ENCODE measurements at places on chromosomes 4 and X.
A peak's percentile ranks its signal among the peaks of the same experiment; 100 is the strongest.

DNA sequence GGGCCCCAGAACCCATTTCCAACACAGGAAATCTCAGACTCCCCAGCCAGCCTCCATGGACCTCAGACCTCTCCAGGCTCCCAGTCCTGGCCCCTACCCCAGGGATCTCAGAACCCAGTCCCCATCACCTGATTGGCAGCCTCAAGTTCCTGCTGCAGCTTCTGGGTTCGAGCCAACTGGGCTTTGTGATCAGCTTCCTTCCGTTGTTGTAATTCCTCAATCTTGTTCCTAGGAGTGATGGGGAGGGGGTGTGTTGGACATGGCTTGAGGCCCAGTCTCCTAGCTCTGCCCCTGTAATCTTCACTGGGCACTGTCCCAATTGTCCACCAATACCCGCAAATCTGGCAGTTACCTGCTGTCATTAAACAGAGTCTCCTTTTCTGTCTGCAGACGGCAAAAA, 12.6 kb downstream of the GRIPAP1 start:
- DNase-seq, result no peak

DNA sequence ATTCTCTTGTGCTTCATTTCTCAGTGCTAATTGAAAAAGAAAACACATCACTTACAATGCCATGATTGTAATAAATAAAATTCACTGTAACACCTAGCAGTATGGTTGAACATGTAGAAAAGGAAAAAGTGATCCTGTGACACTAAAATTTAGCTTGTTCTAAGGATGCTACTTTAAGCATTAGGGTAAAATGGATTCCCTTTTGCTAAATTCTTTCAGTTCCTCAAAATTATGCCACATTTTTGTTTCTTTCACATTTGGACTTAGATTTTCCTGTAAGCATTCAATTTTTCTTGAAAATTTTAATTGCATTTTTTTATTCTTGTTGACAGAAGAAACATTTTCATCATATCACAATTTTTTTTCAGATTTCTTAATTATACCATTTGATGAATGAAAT, 19.4 kb downstream of the TET2 start:
- no peak for DNase-seq

- no peak for DNase-seq
Observed at GRCh38 chr4:97987019-97987648, 156.1 kb downstream of the STPG2 start.

- no peak for DNase-seq
Observed at GRCh38 chr4:13193662-13194061, 290.5 kb downstream of the RAB28 start.

DNA sequence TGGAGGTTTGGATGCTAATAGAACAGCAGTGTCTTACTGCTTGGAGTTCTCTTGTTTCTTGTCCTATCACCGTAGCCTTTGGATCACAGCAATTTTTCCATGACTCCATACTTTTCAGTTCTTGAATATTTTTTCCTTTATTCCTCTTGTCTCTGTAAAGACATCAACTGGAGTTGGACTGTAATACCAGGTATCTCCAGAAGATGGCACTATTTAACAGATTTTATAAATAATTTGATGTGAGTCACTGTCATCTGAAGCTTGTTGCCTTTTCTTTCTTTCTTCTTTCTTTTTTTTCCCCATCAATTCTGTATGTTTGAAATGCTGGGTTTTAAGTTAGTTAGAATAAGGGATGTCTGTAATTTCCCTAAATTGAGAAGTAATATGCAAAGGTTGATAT, 24.1 kb downstream of the HPRT1 start:
- DNase-seq, result peak; percentile 42

- no peak for DNase-seq
Observed at GRCh38 chr4:3179126-3179706, 69.7 kb upstream of the MSANTD1 start.

DNA sequence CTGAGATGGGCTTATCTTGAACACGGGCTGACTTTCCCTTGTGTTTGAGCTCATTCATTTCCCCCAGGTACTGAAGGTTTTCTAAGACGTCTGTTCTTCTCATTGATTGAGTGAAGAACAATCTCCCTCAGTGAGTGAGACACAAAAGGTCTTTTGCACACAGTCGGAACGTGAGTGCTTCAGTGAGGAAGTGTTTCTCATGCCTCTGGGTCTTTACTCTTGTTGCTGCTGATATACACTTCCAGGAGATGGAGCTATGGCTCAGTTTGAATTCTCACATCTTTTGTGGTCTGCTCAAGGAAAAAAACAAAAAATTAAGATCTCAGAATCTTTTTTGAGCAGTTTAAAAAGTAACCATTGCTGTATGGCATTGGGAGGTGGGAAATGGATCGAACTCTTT, 981.9 kb upstream of the TENM3 start:
- no peak for DNase-seq

DNA sequence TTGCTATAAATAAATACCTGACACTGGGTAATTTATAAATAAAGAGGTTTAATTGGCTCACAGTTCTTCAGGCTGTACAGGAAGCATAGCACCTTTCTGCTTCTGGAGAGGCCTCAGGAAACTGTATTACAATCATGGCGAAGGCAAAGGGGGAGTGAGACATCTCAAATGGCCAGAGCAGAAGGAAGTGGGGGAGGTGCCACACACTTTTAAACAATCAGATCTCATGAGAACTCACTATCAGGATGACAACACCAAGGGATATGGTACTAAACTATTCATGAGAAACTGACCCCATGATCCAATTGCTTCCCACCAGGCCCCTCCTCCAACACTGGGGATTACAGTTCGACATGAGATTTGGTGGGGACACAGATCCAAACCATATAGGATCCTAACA, 11.7 kb upstream of the TCEAL9 start:
- DNase-seq, result no peak

- no peak for DNase-seq
Observed at GRCh38 chr4:110106931-110107296, 91.5 kb downstream of the ELOVL6 start.

DNA sequence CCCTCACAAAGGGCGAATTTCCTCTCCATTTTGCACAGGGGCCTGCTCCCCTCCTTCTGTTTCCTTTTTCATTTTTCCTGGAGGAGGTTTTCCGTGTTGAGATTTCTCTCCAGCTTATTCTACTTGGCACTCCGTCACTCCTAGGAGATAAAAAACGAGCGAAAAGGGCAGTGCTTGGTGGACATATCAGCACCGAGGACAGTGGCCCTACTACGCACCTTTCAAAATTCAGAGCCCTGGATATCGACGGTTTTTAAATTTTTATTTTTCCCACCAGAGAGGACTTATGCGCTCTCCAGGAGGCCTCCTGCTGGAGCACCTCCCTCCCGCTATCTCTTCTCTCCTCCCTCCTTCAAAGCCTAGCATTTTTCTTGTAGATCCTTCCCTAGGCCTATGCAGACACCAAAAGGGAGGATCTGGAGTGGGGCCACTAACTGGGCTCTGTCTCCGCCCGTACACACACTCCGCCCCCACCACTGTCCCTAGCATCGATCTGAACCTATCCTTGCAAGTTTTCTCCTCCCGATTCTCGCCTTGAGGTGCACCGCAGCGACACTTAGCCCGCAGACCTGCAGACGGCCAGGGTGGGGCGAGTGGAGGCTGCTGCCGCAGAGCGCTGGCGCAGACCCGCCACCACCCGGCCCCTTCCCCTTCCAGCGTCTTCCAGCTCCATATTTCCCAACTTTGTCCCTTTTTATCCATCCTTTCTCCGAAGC, 8.5 kb upstream of the TCEAL9 start:
- DNase-seq, result no peak

DNA sequence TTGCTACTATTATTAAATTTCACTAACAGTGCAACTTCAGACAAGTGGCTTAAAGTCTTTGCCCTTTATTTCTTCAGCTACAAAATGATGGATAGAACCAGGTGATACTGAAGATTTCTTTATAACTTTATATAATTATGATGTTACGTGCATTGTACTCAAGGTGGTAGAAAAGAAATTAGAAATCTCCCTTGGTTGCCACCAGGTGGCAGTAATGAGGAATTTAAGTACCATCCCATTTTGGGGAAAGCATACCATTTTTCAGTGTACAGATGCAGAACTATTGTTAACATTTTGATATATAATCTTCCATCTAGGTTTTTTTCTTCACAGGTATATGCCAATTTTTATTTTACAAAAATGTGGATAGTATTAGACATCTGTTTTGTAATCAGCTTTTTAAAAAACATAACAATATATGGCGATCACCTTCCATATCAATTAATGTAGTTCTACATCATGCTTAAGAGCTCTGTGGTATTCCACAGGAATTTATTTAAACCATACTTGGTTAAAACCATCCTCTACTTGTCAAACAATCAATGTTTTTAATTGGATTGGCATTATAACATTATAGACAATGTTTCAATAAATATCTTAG, 37.7 kb upstream of the RAB33B start:
- DNase-seq, result peak; percentile 47

DNA sequence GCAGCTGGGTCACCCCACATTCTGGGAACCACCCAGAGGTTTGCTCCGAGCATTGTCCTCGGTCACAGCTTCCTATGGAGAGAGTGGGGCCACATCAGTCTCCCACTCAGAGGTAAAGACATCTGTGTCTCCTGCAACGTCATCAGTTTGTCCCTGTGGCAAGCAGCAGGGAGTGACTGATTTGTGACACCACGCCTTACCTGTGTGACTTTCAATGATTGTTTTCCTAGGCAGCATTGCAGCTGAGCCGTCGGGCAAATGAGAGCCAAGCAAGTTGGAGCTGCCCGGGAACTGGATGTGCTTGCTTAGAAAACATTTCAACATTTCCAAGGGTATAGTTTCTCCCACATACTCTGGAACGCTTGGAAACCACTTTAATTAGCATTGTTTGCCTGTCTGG, 29.7 kb upstream of the HELT start:
- DNase-seq, result no peak

DNA sequence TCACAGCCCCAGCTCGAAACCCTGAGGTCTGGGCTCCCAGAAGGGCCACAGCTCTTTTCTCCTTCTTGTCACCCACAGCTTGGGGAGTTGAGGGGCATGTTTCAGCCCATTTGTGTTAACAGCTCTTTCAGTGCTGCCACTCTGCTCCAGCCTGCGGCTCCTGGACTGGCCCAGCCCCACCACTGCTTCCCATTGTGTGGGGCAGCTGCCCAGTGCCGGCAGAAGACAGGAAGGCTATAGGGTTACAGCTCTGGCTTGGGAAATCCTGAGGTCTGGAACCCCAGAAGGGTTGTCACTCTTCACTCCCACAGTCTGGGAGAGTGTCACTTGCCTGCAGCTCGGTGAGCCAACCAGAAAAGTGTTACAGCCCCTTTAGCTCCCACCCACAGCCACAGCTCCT, 7.0 kb upstream of the HNRNPD start:
- DNase-seq, result no peak

Measured in CD4-positive, alpha-beta T cell treated with Interleukin-15 for 4 hours (primary cell).